Mucosa of descending colon (tissue), 3 donors: ENCODE measurements at places on chromosomes 4 and X.

GRCh38 chrX:13985697-13986435, 43.8 kb downstream of the GEMIN8 start:
- no peak for DNase-seq

- DNase-seq = no peak
Measured at GRCh38 chr4:59091146-59092142, 1981.3 kb upstream of the IGFBP7 start.

- DNase-seq = no peak
Measured at GRCh38 chr4:187218705-187219245, 495.1 kb upstream of the FAT1 start.

GRCh38 chr4:61200187-61200915, at the start of gene ADGRL3:
Gene ADGRL3, plus strand, starts transcription at chr4:61200326.
- no peak for DNase-seq

GRCh38 chr4:106529348-106530023, 160.9 kb upstream of the GIMD1 start:
- DNase-seq = no peak

DNA sequence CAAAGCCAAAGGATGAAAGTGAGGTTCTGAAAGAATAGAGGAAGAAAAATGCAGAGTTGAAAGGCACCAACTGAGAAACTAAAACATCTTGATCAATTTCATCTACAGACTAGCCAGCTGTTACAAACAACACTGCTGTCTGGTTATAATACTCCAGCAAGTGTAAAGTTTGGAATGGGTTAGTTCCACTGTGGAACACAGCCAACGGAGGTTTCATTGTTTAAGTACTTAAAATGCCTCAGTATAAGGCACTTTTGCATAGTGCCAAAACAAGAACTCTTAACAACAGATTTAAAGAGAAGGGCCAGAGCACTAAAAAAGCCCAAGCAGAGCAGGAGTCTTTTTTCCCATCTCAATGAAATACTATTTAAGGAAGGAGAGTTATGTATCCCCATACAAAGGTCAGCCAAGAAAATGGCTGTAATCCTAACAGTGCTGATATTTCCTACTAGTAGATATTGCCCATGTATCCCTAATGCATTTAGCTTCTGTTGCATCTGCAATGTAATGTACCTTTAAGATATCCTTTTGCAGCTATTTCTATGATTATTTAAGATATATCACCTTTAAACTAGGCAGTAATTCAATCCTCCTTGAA, 16.5 kb downstream of the ACSL4 start:
- DNase-seq = no peak

DNA sequence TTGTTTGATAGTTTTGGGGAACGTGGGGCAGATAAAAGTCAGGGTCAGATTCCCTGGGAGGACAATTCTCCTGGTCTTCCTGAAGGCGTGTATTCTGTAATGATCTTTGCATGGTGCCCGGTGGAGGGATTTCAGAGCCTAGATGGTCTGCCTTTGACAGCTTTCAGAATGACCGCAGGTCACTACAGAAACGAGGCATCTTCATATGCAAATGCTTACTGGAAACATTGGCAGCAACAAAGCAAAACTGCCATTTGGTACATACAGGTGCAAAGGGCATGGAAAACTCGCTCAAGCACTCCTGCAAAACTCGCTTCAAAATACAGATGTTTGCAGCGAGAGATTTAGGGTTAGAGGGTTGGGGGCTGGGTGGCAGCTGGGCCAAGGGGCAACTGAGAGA, 8.8 kb downstream of the C4orf50 start:
- no peak for DNase-seq

DNA sequence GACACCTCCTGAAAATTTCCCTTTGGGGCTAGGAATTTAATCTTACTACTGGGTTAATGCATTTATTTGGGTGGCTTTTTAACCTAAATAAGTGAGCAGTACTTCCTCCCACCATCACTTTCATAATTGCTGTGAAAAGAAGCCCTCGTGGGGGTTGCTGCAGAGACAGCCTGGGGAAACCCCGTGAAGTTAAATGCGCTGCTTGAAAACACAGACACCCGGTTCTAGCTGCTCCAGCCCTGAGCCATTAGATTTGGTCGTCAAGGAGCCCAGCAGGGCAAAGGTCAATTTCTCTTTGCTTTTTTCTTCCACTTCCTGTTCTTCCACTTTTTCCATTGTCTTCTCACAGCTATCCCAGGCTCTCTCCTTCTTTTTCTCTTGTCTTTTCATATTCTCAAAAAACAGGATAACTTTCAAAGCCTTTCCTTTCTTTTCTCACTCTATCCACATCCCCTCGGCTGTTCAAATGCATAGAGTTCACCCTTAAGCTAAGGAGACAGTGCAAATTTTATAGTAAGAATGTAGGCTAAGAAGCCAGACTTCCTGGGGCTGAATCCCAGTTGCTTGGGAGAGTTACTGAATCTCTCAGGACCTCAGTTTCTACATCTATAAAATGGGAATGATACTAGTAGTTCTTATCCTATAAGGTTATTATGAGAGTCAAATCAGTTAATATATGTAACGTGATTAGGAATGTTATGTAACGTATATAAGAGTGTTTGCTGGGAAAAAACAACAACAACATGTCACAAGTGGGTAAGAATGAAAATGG, 91.5 kb upstream of the ZNF827 start:
- peak; percentile 56 for DNase-seq

- peak; percentile 78 for DNase-seq
Measured at GRCh38 chr4:147707892-147708672, 23.8 kb upstream of the ARHGAP10 start.

- DNase-seq = no peak
Measured at GRCh38 chr4:75786938-75787337, 62.6 kb downstream of the USO1 start.

DNA sequence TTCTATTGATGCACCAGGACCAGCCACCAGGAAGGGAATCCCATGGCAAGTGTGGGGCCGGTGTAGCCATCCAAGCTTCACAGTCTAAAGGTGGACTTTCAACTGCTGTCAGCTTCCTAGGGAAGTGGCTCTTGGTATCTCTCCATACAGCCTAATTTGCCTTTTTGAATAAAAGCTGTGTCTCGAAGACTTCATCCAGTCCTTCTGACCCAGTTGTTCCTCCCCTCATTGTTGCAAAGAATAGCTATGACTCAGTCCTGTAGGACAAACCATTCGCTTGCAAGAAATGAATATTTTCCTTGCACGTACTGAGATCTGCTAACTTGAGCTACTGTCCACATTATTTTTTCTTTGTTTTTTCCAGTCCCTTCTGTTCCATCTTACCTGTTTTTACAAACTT, 145.1 kb upstream of the CTSO start:
- DNase-seq = no peak

GRCh38 chr4:53273726-53274125, 92.1 kb downstream of the SCFD2 start:
- no peak for DNase-seq

DNA sequence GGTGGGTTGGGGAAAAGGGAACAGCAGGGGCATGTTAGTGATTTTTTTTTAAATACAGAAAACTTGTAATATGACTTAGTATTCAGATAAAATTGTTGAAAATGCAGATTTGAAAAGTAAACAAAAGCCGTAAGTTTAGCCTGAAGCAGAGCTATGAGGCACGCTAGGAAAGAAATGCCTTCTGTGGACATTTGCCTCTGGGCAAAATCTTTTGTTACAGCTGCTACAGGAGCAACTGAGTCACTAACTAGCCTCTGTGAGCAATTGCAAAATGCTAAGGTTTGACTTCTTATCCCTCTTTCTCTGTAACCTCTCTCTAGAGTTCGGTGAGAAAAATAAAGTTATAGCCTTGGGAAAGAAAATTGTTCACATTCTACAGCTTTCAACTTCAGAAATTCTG, 350.0 kb downstream of the SLC7A11 start:
- no peak for DNase-seq

DNA sequence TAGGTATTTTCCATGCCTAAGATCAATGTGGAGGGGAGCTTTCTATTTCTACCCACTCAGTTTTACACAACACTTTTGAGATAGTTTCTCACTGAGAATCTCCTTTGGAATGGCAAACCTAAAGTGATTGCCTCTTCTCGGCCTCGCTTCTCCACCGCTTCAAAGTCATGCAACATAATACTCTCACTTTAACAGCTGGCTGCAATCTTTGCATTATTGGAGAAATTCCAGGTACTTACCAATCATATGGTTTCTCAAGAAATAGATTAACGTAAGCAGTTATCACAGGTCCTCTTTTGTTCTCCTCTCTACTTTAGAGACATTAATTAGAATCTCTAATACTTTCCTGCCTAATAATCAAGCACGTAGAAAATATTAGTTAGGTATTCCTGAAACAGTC, 3.7 kb upstream of the IL13RA2 start:
- no peak for DNase-seq

GRCh38 chr4:1130316-1131186, 17.2 kb upstream of the RNF212 start:
- DNase-seq = peak; percentile 69

- no peak for DNase-seq
Measured at GRCh38 chr4:113955948-113956347, 23.5 kb downstream of the ARSJ start.

GRCh38 chrX:38656350-38656915, 95.1 kb downstream of the TSPAN7 start:
- no peak for DNase-seq

GRCh38 chr4:181582595-181582994, 660.6 kb upstream of the TENM3 start:
- no peak for DNase-seq

- DNase-seq = no peak
Measured at GRCh38 chr4:84938316-84938715, 28.2 kb downstream of the WDFY3 start.

DNA sequence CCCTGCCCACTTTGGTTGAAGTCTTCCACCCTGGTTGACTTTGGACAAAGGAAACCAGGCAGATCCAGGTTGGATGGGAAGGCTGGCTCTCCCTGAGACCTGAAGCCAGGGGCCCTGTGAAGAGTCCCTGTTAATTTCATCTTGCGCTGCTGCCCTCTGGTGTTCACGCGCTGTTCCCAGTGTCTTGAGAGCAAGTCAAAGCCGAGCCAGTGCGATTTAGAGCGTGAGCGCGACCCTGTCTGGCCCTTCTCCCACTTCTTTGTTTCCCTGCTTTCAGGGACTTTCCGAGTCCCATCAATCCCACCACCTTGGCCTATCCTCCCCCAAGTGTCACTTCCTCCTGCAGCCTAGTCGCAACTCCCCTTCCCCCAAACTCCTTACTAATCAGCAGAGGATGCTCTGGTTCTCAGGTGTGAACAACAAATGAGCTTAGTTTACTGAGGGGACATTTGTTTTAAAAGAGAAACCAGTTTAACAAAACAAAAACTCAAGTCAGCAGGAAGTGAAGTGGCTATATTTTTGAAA, 25.8 kb upstream of the CHRNA9 start:
- peak; percentile 93 for DNase-seq

DNA sequence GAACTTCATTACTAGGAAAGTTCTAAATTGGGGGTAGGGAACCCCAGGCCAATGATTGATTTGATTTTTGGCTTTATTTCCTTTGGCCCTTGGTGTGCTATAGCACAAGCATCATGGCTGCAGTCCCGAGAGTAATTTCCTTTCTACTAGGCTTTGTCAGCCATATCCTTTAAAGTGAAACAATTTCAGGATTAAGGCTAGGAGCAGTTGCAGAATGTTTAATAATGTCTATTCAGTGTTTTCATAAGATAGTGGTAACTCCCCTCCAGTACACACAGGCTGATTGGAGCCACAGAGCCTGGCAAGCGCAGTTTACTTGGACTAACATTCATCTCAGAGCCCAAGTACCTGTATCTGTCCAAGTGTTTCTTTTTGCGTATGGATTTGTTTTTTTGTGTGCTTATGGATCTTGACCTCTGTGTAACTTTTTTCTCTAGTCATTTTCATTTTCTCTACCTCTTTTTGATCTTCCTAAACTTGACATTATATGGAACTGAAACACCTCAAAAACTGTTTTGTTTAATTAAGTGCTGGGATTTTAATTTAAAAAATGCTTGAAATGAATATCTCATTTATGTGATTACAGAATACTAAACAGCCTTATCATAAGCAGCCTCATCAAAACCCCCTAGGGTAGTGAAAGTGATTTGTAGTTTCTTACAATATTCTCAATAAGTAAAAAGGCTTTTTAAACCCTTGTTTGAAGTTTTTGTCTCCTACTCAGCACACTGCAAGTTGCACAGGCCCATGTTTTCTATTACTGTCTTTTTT, 7.5 kb downstream of the STIM2 start:
- DNase-seq = no peak

- DNase-seq = no peak
Measured at GRCh38 chr4:8477676-8478075, 37.1 kb downstream of the TRMT44 start.
